Fibroblast of skin of left quadriceps (primary cell): ENCODE measurements at places on chromosomes 16 and 17.

DNA sequence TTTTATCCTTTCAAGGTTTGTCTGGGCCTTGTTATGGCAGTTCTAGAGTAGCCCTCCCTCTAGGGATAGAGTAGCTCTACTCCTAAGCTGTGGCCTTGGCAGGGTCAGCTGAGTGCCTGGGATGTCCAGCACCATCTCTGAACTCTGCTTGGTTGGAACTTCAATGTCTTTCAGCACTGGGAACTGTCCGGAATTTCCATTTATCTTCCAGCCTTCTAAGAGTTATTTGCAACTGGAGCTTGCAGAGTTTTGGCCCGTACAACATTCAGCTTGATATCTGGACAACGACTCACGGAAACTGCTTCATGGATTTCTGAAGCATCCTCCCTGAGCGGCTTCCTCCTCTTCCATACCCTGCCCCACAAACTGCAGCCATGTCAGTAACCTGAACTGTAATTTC lies 22.9 kb downstream of the MMD start:
- no peak for DNase-seq

GRCh38 chr17:32903774-32904673 lies 23.9 kb upstream of the TMEM98 start:
- DNase-seq, result no peak

GRCh38 chr16:82156761-82157533 lies 13.1 kb downstream of the MPHOSPH6 start:
- DNase-seq, result peak; percentile 18

GRCh38 chr17:21034340-21035235 lies 8.2 kb downstream of the USP22 start:
- DNase-seq, result no peak

- DNase-seq, result no peak
Measured at GRCh38 chr16:78489072-78489471, 389.6 kb downstream of the WWOX start.

GRCh38 chr16:87435372-87436224 lies 43.5 kb downstream of the MAP1LC3B start:
- peak; percentile 80 for DNase-seq

DNA sequence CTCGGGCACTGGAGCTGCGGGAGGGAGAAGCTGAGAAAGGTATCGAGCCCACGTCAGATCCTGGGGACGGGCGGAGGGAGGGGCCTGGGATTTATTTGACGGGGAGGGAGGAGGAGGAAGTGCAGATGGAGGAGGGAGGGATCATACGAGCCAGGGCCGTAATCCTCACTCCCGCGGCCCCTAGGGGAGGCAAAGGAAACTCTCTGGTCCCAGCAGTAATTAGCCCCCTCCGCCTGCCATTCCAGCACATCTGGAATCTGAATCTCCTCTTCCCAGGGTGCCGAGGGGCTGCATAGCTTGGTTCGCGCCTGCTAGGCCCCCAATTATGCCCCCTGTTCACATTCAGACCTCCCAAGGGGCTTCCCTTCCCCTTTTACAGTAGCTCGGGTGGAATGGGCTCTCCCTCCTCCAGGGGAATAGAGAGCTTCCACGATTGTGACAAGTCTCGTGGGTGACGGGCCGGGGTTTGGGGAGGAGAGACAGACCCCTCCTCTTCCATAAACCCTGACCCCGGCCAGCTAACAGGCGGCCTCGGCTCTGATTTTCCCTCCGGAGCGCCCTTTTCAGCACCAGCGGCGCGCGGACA lies at the start of gene SEZ6L2:
SEZ6L2 (minus strand) TSS at position 35 of the 586 bp plus-strand sequence. CDS start 531 bp downstream, outside the sequence.
- peak; percentile 54 for DNase-seq
